CD14-positive monocyte (primary cell): ENCODE measurements at places on chromosomes 6 and 20.

- no peak for DNase-seq
Measured at GRCh38 chr6:37176268-37177076, 6.5 kb downstream of the PIM1 start.

DNA sequence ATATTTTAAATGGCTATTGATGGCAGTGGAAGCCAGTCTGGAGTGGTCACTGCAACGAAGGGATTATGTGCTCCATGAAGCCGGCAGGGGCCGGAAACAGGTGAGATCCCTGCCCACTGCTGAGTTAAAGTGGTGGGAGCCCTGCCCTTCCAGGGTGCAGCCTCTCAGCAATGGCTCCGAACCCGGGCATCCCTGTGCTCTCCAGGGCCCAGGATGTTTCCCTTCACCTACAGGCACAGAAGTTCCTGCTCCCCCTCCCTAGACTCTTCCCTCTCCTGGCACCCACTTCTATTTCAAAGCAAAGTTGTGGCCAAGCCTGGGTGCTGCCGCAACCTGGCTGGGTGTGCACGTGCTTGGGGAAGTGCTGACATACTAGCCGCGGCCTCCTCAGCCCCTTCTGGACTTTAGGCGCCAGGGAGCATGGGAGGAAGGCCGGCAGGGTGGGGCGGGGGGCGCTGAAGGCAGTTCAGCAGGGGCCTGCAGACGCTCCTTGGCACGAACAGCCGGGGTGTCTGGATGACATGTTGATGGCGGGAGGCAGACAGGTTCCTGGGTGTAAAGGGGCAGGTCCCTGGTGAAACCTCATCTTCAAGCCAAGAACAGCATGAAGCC is 452.3 kb downstream of the HTR1B start:
- DNase-seq: no peak

- no peak for DNase-seq
Measured at GRCh38 chr6:14035874-14036273, 81.7 kb upstream of the CD83 start.

DNA sequence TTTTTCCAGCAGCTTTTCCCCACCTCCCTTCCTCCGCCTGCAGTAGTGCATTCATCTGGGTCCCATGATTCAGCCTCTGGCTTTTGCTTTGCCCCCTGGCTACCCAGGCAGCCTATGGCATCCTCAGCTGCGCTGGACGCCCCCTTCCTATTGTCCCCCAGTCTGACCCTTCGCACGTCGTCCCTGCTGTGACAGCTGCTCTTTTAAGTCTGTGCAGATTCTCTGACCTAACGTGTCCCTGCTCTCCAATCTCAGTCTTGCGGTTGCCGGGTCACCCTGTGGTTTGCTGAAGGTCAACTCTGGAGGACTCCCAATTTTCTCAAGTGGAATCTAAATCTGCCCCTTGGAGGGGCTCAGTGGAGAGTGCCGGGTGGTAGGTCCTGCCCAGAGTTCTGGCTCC is 294.3 kb downstream of the CDC5L start:
- no peak for DNase-seq

- no peak for DNase-seq
Measured at GRCh38 chr20:44176833-44177534, 10.0 kb downstream of the JPH2 start.

DNA sequence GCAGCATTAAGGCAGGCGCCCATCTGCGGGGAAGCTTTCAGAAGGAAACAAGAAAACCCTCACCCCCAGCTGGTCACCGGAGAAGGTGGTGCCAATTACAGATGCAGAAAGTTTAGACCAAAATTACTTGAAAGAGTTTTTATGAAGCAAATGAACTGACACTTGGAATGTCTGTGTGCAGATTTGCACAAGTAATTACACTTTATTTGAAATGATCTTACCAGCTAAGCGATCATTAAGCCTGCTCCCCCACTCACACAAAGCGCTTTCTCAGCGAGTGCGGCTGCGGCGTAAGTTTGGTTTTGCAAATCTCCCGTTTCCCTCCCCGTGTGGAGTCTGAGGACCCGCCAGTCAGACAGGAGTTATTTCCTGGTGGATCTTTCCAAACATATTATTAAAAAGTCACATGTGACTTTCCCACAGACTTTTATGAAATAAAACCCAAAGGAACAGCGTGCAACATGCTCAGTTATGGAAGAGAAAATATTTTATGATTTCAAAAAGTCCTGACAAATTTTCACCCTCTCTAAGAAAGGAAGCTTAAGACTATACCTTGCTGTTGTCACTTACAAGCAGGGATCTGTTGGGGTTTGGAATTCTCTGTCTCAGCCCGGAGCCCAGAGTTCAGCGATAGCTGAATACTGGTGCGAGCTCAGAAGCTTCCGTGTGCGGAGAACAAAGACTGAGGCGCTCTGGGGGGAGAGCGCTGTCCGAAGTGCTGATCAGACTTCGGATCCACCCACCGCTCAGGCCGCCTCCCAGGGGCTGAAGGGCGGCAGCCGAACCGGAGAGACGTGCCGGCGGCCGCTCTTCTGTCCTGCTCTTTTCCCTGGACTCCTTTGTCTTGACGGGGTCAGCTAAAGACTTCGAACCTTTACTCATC is 2.7 kb upstream of the MYT1 start:
- DNase-seq: no peak

DNA sequence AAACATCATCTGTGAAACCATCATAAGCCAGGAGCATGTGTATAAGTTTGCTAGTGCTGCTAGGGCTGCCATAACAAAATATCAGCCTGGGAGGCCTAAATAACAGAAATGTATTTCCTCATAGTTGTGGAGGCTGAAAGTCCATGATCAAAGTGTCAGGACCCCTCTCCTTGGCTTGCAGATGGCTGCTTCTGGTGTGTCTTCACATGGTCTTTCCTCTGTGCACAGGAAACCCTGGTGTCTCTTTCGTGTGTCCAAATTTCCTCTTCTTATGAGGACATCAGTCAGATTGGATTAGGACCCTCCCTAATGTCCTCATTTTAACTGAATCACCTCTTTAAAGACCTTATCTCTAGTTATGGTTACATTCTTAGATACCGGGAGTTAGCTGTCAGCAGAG is 6.2 kb upstream of the CITED2 start:
- DNase-seq: no peak
